ENCODE measurements at places on chromosomes 7 and 10. TPM values are rescaled to one million over a fixed set of nuclear protein-coding genes. Genes with fewer than 3 reads are reported as not detected.

GRCh38 chr7:158567153-158567603, 20.4 kb downstream of the PTPRN2 start:
- no peaks in the 10 kb centered on the region for H3K4me1 ChIP-seq
- H3K27ac ChIP-seq = no peak overlapping the region
- no peaks in the 10 kb centered on the region for H3K36me3 ChIP-seq
- no peaks in the 10 kb centered on the region for H3K27me3 ChIP-seq
- no peak for DNase-seq

DNA sequence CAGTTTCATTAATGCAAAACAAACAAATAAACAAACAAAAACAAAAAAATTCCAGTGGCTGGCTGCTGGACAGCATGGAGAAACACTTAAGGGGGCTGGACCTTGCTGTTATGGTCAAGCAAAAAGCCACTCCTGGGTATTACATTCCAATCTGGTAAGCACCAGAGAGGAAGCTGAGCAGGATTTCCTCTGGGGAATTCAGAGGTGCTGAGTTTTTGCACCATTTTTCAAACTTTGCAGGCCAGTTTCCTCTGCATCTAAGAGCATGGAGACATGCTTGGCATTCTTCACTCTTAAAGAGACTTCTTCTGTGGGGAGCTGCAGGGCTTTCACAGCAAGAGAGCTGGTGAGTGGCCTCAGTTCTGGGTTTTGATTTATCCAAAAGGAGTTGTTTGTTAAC, 84.5 kb downstream of the FZD1 start:
- peaks cover 7% of the 10 kb centered on the region for H3K4me1 ChIP-seq
- no peak overlapping the region for H3K27ac ChIP-seq
- no peak for DNase-seq
- H3K4me3 ChIP-seq = no peak overlapping the region
- H3K36me3 ChIP-seq = no peaks in the 10 kb centered on the region

Gene ZC3HAV1L
- total RNA-seq = 22.7 TPM

GRCh38 chr7:68547799-68548198, 1050.5 kb upstream of the AUTS2 start:
- H3K27me3 ChIP-seq = no peaks in the 10 kb centered on the region
- H3K36me3 ChIP-seq = no peaks in the 10 kb centered on the region
- no peak overlapping the region for H3K27ac ChIP-seq
- H3K4me3 ChIP-seq = no peak overlapping the region

Gene TWIST1
- 26.0 TPM for total RNA-seq
